Activated CD8-positive, alpha-beta T cell treated with anti-CD3 and anti-CD28 coated beads, Interleukin-2, amount 10 ng/mL, durations not matched to agents 7 days and 5 days (primary cell): ENCODE measurements at places on chromosomes 6 and 20.

- DNase-seq: no peak
Measured at GRCh38 chr6:31836047-31836473, 8.5 kb downstream of the HSPA1B start.

DNA sequence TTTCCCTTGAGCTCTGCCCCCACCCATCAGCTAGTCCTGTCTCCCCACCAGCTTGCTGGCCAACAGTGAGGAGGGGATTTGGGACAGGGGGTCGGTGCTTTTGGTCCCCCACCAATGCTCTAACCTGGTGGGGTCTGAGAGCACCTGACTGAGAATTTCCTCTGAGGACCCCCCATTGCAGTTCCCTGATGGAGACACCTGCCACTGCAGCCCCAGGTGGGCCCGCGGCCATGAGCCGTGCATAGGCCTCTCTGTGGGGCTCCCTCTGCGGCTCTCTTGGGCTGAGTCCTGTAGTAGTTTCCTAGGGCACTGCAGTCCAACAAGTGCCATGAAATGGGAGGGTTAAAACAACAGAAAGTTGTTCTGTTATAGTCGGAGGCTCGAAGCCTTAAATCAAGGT is 172.2 kb upstream of the SNX9 start:
- DNase-seq: no peak

DNA sequence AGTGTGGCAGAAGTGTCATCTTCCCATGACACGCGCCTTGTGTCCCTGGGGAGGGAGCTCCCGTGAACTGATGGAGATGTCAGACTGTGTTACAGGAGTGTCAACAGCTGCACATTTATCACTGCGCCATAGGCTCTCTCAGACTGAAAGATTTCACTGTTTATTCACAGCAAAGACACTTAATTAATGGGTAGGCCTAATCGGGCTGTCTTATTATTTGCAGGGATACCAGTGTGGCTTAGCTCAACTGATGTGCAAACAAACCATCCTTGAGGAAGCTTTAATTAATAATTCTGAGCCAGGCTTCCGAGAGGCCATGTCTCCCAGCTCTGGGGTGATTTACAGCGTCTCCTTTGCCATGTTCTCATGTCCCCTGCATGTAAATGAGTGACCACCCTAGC is 771.0 kb downstream of the QKI start:
- DNase-seq: no peak

GRCh38 chr20:19539191-19539590 is 218.9 kb upstream of the RIN2 start:
- no peak for DNase-seq

DNA sequence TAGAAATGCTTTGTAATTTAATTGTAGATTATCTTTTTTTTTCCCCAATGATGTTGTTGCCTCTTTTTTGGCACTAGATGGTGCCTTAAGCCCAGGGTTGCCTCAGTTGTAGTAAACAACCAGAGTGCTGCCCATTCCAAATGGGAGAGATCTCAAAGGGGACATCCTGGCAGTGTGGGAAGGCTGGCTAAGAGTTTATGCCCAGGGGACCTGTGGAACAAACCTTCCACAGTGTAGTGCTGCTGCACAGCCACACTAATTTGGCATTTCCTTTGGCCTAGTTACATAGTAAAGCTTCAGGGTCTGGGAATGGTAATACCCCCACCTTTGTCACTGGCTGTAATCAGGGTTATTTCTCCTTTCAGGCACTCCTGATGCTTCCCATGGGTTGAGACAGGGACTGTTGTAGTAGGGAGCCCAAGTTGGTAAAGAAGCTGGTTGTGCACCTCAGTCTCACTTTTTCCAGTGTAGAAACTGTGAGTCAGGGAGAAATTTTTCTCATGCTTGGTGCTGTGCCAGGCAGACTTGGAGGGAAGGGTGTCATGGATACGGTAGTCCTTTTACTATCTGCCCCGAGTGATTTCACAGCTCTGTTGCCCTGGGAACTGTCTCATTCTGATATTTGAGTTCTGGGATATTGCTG is 177.8 kb upstream of the ECI2 start:
- DNase-seq: no peak
